ENCODE measurements at places on chromosomes 11 and 22.

DNA sequence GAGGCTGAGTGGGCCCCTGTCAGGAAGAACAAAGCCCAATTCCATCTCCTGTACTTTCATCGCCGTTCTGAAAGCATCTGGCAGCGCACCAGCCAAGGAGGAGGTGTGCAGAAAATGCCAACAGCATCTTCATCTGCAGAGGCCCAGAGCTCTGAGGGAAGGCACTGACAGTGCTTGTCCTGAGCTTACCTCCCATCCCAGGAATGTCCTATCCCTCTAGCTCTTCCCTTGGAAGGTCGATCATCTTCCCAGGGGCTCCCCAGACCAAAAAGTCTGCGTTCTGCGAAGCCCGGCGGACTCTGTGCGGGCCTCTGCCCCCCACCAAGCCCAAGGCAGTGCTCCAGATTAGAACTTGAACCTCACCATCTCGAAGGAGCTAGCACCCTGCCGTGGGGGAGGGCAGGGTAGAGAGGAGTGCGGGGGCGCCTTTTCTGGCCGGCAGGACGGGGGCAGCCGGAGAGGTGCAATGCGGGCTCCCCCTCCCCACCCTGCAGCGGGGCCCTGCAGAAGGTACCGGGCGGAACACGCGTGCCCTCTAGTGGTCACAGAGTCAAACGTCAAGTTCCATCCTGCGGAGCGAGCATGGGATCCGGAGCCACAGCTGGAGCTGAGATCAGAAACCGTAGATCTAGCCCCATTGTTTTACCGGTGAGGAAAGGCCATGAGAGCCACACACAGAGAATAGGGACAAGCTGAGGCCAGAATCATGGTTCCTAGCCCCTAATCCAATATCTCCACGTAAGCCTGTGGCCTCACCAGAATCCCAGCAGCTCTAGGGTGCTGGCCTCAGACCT, 5.0 kb downstream of the SCN2B start:
- DNase-seq: peak; percentile 92

- peak; percentile 91 for DNase-seq
These were observed at the start of gene CPT1A for GRCh38 chr11:68841718-68842426. TSS of gene CPT1A (minus strand) at chr11:68841916. CDS start at chr11:68815474, 26,442 bp downstream.

DNA sequence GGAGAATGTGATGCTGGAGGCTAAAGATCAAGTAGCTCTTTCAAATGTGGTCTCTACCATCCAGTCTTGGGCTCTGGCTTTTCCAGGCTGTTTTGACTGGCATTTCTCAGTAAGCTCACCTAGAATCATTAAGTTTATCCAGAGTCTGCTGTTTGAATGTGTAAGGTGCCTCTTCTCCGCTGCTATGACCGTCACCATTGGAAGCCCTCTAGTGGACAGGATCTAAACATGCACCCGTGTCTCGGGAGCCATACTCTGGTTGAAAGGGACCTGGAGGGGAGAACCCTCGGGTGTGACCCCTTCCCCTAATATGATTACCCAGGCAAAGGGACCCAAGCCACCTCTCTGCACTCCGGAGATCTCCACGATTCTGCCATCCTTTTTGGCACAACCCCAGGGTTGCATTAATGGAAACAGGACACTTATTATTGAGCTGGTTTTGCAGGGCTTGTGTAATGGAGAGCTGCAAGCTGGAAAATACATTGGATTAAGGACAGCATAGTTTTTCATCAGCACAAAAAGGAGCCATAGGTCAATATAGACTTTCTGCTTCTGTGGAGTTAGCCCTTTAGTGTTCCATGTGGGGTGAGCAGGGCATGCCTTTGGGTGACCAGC, 191.0 kb upstream of the LARGE1 start:
- peak; percentile 64 for DNase-seq

DNA sequence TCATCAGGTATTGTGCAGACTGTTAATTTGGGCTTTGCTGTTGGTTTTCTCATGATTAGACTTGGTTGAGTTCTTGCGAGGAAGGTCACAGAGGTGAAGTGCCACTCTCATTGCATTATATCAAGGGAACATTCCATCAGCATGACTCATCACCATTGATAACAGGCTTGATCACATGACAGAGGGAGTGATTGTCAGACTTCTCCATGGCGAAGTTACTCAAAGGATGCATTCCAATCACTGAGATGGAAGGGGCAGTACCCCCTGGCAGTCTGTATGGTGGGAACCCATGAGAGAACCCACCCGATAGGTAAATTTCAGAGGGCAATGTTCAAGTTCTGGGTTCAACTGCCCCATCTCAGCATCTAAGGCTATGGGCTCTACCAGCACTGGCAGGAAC, 19.4 kb upstream of the P2RY2 start:
- no peak for DNase-seq

DNA sequence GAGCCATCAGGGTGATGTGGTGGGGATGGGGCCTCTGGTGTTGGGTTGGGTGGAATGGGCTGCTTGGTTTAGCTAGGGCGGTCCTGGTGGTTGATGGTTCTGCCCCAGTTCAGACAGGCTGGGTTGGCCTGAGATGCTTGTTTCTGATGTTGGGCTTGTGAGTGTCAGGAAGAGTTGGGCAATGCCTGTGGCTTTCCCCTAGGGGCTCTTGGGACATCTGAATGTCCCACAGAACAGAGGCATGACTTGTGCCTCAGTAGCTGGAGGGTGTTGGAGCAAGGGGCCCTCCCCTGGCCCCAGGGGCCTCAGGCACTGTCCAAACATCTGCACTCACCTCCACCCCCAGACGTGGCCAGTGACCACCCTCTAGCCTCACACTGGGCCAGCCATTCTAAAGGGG, 14.0 kb upstream of the CTSD start:
- no peak for DNase-seq

DNA sequence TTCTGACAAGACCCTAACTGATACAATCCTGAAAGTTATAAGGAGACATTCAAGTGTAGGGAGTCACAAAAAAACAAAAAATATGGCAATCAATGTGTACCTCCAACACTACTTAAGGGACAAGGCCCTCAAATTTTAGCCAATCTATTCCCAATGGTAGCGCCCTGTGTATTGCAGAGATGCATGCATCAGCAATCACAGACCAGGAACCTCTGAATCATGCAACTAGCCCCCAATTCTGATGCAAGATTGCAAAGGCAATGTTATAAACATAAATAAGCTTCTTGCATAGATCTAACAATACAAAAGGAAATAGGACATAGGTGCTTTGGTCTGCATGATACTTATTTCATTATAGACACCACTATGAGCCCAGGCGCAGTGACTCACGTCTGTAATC, 29.7 kb upstream of the SIK2 start:
- no peak for DNase-seq

- peak; percentile 30 for DNase-seq
These were observed 552 bp downstream of the PRR33 start for GRCh38 chr11:1890856-1891830.

- DNase-seq: no peak
These were observed 78.6 kb upstream of the APOA1 start for GRCh38 chr11:116916052-116916451.

DNA sequence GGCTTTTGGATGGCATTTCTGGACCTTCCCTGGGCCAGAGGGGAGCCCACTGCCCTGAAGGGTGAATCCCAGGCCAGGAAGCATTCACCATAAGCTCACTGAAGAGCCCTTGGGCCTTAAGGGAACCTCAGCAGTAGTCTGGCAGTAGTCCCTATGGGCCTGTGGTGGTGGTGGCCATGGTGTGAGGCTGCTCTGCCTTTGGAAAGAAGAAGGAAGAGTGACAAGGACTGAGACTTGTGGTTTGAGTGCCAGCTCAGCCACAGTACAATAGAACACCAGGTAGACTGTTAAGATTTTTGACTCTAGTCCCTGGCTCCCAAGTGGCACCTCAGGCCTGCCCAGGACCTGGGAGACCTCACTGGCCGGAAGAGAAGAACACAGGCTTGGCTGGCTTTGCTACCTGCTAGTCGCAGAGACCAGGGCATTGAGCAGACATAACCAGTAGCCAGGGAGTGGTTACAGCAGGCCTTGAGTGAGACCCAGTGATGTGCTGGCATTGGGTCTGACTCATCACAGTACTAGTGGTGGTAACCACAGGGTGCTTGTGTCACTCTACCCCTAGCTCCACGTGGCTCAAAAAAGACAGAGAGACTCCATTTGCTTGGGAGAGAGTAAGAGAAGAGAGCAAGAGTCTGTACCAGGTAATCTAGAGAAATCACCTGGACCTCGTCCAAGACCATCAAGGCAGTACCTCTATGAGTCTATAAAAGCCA, 259.8 kb upstream of the BLID start:
- DNase-seq: no peak

DNA sequence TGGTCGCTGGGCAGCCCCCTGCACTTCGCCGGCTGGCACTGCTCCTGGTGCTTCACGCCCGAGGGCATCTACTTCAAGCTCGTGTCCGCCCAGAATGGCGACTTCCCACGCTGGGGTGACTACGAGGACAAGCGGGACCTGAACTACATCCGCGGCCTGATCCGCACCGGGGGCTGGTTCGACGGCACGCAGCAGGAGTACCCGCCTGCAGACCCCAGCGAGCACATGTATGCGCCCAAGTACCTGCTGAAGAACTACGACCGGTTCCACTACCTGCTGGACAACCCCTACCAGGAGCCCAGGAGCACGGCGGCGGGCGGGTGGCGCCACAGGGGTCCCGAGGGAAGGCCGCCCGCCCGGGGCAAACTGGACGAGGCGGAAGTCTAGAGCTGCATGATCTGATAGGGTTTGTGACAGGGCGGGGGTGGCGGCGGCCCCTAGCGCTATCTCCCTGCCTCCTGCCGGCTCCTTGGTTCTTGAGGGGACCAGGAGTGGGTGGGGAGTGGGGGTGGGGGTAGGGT, 13.5 kb upstream of the MIEF1 start:
- DNase-seq: peak; percentile 14

DNA sequence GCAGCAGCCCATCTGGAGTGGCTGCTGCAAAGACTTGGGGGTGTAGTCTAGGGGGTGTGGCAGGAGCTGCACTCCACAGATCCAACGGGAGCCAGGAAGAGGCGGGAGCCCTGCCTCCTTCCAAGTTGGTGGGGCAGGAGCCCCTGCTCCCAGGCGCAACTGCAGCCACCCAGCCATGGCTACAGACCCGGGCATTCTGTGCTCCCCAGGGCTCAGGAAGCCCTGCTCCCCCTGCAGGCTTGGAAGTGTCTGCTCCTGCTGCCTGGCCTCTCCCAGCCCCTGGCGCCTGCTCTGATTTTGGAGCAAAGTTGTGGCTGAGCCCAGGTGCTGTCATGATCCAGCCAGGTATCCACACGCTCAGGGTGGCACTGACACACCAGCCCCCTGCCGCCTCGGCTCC, 58.5 kb downstream of the CCDC34 start:
- no peak for DNase-seq

DNA sequence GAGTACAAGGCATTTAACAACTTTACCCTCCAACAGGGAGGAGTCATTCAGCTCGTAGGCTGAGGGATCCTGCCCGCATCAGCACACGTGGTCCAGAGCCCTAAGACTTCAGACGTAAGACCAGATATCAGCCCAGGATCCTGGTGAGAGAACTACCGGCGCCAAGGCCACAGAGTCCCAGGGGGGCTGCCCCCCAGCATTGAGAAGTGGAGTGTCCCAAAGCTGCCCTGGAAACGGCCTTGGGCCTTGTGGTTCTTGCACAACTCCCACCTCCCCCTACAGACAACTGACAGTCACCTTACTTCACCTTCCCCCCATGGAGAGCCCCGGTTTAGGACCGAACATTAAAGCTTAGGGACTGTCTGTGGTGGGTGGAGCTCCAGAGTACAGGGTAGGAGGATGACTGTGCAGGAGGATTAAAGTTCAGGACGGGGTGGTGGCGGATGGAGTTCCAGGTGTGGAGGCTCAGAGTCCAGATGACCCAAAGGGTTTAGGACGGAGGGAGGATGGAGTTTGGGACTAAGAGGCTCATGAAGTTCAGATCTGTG, 1.0 kb downstream of the C11orf91 start:
- DNase-seq: no peak

- no peak for DNase-seq
These were observed 300.1 kb downstream of the CNTN5 start for GRCh38 chr11:99320769-99321290.

DNA sequence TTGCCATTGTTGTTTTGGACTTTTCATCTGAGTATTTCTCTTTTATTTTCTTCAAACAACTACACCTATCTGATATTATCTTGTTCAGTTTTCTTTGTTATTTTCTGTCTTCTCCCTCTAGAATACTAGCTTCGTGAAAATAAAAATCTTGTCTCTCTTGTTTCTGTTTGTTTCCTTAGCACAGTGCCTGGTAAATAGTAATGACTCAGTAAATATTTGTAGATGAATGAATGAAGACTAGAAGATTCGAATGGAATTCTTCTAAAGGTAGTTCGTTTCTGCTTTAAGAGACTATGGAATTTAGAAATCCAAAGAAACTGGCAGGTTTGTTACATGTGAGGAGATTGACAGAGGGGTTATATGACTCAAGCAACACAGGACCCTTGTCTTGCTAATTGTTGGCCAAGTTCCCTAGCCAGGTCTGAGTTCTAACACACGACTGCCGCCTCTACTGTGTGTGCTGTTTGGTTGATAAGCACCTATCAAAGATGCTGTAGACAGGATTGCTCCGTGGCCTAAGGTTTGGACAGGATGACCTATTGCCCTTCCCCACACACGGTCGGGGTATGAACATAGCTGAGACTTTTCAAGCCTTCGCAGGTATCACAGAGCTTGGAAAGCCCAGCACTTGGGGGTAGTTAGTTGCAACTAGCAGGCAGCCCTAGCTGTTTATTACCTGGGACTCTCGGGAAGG, 831 bp upstream of the TMEM135 start:
- DNase-seq: peak; percentile 17

DNA sequence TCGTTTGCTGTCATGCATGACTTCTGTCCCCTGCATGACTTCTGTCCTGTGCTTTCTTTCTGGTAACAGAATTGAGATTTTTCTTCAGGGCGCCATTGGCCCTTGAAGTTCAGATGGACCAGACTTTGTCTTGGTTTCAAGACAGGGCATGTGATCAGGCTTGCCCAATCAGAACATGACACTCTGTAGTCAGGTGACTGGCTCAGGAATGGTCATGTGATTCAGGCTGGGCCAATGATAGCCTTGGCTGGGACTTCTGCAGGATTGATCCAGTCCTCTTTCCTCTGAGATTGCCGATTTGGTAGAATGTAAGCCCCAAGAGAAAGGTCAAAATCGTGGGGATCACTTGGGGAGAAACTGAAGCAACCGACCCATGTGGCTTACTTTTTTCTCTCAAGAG, 90.5 kb upstream of the ALX4 start:
- no peak for DNase-seq

- DNase-seq: no peak
These were observed 15.3 kb downstream of the MICAL2 start for GRCh38 chr11:12125609-12126149.

All from iPS-NIHi11 (cell line).